ENCODE measurements at places on chromosomes 16 and 17. TPM values are rescaled to one million over a fixed set of nuclear protein-coding genes. Genes with fewer than 3 reads are reported as not detected.

The TP53TG3C gene
- not detected for polyA plus RNA-seq

The TEX19 gene
- polyA plus RNA-seq = not detected

The TPSAB1 gene
- not detected for polyA plus RNA-seq

The SLC52A1 gene
- polyA plus RNA-seq = not detected

The CAMTA2 gene
- 190 TPM for polyA plus RNA-seq

The EPX gene
- not detected for polyA plus RNA-seq

Data from adrenal gland (tissue), 19 donors.